ENCODE measurements at places on chromosomes 13 and 19.

- no peak overlapping the region for H3K4me3 ChIP-seq
- H3K27ac ChIP-seq, result no peak overlapping the region
- H3K27me3 ChIP-seq, result peaks cover 2% of the 10 kb centered on the region
- H3K36me3 ChIP-seq, result no peaks in the 10 kb centered on the region
- no peaks in the 10 kb centered on the region for H3K4me1 ChIP-seq
These were observed 4.4 kb upstream of the FCER2 start for GRCh38 chr19:7706188-7706954.

GRCh38 chr19:29620931-29621351 lies 14.9 kb downstream of the POP4 start:
- no peak overlapping the region for H3K27ac ChIP-seq
- peaks cover 10% of the 10 kb centered on the region for H3K4me1 ChIP-seq
- H3K27me3 ChIP-seq, result peaks cover 3% of the 10 kb centered on the region
- H3K4me3 ChIP-seq, result no peak overlapping the region

DNA sequence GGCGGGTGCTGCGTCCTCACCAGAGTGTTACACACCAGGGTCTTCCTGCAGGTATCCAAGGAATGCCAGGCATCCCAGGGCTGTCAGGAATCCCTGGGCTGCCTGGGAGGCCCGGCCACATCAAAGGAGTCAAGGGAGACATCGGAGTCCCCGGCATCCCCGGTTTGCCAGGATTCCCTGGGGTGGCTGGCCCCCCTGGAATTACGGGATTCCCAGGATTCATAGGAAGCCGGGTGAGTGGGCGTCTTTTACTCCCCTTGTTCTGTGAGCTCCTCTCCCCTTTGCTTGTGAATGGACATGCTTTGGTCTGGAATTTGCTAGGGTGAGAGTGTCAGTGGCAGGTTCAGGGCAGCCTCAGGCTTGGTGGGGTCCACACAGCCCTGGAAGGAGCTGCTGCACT lies 75.9 kb downstream of the RAB20 start:
- peaks cover 15% of the 10 kb centered on the region for H3K4me1 ChIP-seq
- H3K4me3 ChIP-seq, result no peak overlapping the region
- DNase-seq, result peak; percentile 56
- peaks cover 89% of the 10 kb centered on the region for H3K36me3 ChIP-seq

GRCh38 chr13:49374585-49375290 lies 69.1 kb downstream of the CAB39L start:
- H3K27me3 ChIP-seq, result no peaks in the 10 kb centered on the region
- no peak overlapping the region for H3K27ac ChIP-seq
- H3K4me1 ChIP-seq, result peaks cover 3% of the 10 kb centered on the region
- no peak overlapping the region for H3K4me3 ChIP-seq

DNA sequence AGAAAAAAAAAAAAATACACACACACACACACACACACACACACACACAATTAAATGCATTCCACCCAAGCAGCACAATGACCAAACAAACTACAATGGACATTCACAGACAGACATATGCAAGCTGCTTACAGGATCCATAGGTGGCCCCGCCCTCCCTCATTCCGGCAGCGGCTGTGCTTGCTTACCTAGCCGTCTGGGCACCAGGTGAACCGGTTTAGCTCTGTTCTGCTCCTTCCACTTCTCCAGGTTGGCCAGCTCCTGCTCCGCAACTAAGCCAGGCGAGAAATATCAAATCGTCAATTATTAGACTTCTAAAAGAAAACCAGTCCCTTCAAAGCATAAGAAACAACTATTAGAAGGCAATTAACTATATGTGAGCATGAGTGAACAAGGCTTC lies 23.1 kb downstream of the EPSTI1 start:
- no peak overlapping the region for H3K4me3 ChIP-seq
- H3K27me3 ChIP-seq, result peaks cover 2% of the 10 kb centered on the region
- H3K27ac ChIP-seq, result no peak overlapping the region

- peaks cover 87% of the 10 kb centered on the region for H3K36me3 ChIP-seq
- no peaks in the 10 kb centered on the region for H3K4me1 ChIP-seq
- no peak overlapping the region for H3K27ac ChIP-seq
- H3K4me3 ChIP-seq, result no peak overlapping the region
- no peak for DNase-seq
- no peaks in the 10 kb centered on the region for H3K27me3 ChIP-seq
These were observed 39.2 kb downstream of the TSSK6 start for GRCh38 chr19:19475849-19476828.

DNA sequence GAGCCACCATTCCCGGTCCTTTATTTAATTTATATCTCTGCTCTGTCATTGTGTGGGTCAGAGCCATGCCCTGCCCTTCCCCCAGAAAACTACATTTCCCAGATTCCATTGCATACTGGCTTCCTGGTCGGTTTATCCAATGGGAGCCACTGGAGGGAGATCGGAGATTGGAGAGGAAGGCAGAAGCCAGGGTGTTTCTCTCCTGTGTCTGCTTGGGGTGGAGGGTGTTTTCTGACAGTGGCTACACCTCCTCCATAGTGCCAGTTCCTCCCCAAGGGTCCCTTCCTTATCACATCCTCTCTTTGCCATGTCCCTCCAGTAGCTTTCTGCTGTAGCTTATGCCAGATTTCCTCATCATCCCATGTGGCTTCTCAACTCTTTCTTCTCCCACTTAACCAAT lies 19.0 kb downstream of the OLFM2 start:
- DNase-seq, result no peak
- H3K4me1 ChIP-seq, result peaks cover 3% of the 10 kb centered on the region
- no peaks in the 10 kb centered on the region for H3K36me3 ChIP-seq

DNA sequence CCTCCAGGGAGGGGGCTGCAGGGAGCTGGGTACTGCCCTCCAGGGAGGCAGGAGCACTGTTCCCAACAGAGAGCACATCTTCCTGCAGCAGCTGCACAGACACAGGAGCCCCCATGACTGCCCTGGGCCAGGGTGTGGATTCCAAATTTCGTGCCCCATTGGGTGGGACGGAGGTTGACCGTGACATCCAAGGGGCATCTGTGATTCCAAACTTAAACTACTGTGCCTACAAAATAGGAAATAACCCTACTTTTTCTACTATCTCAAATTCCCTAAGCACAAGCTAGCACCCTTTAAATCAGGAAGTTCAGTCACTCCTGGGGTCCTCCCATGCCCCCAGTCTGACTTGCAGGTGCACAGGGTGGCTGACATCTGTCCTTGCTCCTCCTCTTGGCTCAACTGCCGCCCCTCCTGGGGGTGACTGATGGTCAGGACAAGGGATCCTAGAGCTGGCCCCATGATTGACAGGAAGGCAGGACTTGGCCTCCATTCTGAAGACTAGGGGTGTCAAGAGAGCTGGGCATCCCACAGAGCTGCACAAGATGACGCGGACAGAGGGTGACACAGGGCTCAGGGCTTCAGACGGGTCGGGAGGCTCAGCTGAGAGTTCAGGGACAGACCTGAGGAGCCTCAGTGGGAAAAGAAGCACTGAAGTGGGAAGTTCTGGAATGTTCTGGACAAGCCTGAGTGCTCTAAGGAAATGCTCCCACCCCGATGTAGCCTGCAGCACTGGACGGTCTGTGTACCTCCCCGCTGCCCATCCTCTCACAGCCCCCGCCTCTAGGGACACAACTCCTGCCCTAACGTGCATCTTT lies 7.8 kb upstream of the CEACAM5 start:
- H3K27me3 ChIP-seq, result peaks cover 26% of the 10 kb centered on the region
- no peak overlapping the region for H3K27ac ChIP-seq
- DNase-seq, result no peak
- H3K4me1 ChIP-seq, result no peaks in the 10 kb centered on the region

DNA sequence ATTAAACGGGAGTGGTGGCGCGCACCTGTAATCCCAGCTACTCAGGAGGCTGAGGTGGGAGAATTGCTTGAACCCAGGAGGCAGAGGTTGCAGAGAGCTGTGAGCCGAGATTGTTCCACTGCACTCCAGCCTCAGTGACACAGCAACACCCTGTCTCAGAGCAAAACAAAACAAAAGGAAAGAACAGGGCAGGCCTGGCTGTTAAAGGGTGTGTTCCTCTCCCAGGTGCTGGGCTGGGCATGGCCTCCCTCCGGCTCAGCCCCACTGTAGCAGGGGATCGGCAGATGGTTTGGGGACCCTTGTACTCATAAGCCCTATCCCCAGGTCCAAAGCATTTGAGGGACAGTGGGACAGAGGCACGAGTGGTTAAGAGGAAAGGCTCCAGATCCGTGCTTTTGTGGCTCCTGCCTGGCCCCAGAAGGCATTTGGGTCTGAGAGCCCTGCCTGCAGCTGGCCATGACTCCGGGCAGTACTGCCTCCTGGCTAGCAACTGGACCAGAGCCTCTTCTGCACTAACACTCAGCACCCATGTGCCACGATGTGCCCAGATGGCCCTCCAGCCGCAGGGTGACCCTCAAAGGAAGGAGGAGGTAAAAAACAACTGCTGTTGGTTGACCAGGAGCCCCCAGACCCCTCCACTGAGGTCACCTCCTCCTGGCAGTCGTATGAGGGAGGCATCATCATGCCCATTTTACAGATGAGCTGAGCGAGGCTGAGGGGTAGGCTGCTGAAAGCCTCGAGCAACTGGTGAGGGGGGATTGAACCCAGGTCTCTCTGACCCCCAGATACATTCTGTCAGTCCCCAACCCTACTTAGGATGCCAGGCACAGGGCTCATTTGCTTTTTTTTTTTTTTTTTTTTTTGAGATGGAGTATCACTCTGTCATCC lies 10.0 kb downstream of the RFX1 start:
- no peaks in the 10 kb centered on the region for H3K27me3 ChIP-seq
- H3K4me1 ChIP-seq, result no peaks in the 10 kb centered on the region
- no peak overlapping the region for H3K27ac ChIP-seq
- H3K4me3 ChIP-seq, result no peak overlapping the region

DNA sequence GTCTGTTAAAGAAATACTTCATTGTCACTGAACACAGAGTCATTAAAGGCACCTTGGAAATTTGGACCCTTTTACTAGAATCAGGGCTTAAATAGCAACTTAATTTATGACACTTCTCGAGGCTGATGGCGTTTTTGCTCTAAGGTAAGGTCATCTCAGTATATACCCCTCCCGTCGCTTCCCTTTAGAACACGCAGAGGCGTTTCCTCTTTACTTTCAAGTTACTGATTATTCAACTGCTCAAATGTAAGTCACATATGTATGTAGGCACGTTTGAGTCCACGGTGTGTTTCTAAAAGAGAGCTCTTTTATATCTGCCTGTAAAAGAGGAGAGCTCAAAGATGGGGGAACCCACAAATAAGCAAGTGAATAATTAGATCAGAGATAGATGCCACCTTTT lies 181.5 kb downstream of the TSHZ3 start:
- no peaks in the 10 kb centered on the region for H3K4me1 ChIP-seq
- no peaks in the 10 kb centered on the region for H3K27me3 ChIP-seq
- H3K36me3 ChIP-seq, result no peaks in the 10 kb centered on the region
- no peak overlapping the region for H3K4me3 ChIP-seq

DNA sequence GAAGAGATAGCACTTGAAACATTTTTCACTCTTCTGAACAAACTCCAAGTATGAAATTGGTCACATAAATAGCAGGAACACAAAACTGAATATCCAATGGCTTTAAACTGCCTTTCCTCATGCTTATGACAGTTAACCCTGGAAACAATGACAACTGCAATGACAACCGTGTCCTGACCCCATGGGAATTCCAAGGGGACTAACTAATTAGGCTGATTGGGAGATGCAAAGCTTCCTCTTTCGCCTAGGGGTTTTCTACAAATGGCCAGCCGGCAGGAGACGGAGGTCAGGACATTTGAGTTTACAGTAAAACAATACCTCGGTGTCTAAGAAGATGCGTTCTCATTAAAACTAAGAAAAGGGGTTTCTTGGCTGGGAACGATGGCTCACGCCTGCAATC lies 53.0 kb upstream of the URAD start:
- no peak overlapping the region for H3K27ac ChIP-seq
- no peaks in the 10 kb centered on the region for H3K4me1 ChIP-seq
- no peak for DNase-seq
- no peak overlapping the region for H3K4me3 ChIP-seq
- H3K36me3 ChIP-seq, result no peaks in the 10 kb centered on the region

GRCh38 chr13:109955598-109955997 lies 169.2 kb upstream of the IRS2 start:
- no peak overlapping the region for H3K4me3 ChIP-seq
- H3K27me3 ChIP-seq, result no peaks in the 10 kb centered on the region
- no peaks in the 10 kb centered on the region for H3K36me3 ChIP-seq
- H3K27ac ChIP-seq, result no peak overlapping the region
- no peaks in the 10 kb centered on the region for H3K4me1 ChIP-seq
- DNase-seq, result no peak

DNA sequence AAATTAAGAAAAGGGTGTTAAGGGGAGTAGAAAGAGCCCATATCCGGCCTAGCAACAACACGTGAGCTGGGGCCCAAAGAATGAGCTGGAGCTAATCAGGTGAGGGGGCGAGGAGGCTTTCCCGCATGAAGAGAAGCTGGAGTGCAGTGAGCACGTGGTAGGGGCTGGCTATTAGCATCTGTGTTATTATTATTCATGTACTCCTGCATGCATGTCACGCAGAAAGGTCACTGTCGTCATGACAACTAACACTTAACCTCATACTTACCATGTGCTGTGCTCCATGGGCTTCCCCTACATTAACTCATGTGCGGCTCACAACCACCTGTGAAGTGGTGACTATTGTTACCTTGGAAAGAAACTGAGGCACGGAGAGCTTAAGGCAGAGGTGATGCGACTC lies 227.6 kb upstream of the UBL3 start:
- no peak overlapping the region for H3K27ac ChIP-seq
- H3K27me3 ChIP-seq, result no peaks in the 10 kb centered on the region
- no peak overlapping the region for H3K4me3 ChIP-seq
- DNase-seq, result no peak

- no peak overlapping the region for H3K27ac ChIP-seq
- no peaks in the 10 kb centered on the region for H3K27me3 ChIP-seq
- H3K4me1 ChIP-seq, result no peaks in the 10 kb centered on the region
These were observed 8.6 kb upstream of the TMEM161A start for GRCh38 chr19:19146865-19147264.

DNA sequence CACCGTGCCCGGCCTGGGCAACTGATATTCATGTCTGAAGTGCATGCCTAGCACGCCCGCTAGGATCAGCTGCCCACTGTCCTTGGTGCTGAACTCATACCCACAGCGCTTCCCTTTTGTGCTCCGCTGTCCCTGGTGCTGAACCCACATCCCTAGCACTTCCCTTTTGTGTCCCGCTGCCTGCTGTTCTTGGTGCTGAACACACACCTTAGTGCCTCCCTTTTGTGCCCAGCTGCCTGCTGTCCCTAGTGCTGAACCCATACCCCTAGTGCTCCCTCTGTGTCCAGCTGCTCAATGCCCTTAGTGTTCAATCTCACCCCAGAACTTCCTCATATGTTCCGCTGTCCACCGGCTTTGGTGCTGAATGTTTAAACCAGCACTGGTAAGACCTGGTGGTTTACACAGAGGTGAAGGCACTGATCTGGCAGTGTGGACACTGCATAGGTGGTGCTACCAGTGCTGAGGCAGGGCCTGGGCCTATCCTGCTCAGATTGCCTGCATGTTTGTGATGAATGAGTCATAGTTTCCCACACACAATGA lies 26.3 kb upstream of the SIGLEC11 start:
- peak; percentile 99 for DNase-seq
- peaks cover 11% of the 10 kb centered on the region for H3K36me3 ChIP-seq
- no peak overlapping the region for H3K4me3 ChIP-seq
- H3K4me1 ChIP-seq, result no peaks in the 10 kb centered on the region
- no peak overlapping the region for H3K27ac ChIP-seq

GRCh38 chr13:41562083-41562482 lies 104.7 kb downstream of the RGCC start:
- H3K4me3 ChIP-seq, result no peak overlapping the region
- peaks cover 16% of the 10 kb centered on the region for H3K4me1 ChIP-seq
- H3K27me3 ChIP-seq, result no peaks in the 10 kb centered on the region
- no peaks in the 10 kb centered on the region for H3K36me3 ChIP-seq

- no peak overlapping the region for H3K4me3 ChIP-seq
- H3K27me3 ChIP-seq, result no peaks in the 10 kb centered on the region
- H3K27ac ChIP-seq, result no peak overlapping the region
- no peaks in the 10 kb centered on the region for H3K36me3 ChIP-seq
- no peaks in the 10 kb centered on the region for H3K4me1 ChIP-seq
These were observed 352.4 kb downstream of the KLF5 start for GRCh38 chr13:73411067-73411809.

Measured in neuronal stem cell (in vitro differentiated cells).